NCI-H1436 treated with DMSO at 0.1 percent for 48 hours (cell line): ENCODE measurements at places on chromosomes 6 and 20.

DNA sequence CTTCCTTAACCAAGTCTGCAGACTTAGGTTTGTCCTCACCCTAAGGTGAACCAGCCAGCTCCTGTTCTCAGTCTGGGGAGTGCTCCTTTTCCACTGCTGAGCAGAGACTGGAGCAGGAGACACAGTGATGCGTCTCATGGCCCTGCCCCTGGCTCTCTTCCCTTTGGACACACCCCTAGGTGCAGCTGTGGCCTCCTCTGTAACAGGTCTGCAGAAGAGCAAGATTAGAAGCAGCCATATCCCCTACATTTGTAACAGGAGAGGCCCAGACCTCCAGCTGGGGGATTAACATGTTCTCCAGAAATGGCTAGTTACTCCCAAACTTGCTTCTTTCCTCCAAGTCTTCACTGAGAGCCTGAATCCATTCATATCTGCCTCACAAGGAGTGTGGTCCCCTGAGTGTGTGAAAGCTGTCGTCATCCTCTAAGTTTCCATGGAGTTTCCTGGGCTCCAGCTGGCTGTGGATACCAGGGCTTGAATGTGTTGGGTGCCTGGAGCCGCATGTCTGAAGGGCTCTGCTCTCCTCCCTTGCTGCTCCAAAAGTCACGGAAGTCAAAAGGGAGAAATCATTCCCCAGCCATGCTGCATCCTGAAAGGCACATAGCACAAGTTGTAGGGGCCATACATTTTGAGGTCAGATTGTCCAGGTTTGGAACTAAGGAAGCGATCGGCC is 57.7 kb downstream of the PPP1R14C start:
- no peak for DNase-seq

GRCh38 chr20:50169329-50169823 is 15.9 kb upstream of the PEDS1 start:
- DNase-seq: no peak

- DNase-seq: no peak
These were observed 27.9 kb upstream of the MAP3K4 start for GRCh38 chr6:160963651-160964050.

- no peak for DNase-seq
These were observed 45.9 kb upstream of the RALY start for GRCh38 chr20:33947709-33948295.

DNA sequence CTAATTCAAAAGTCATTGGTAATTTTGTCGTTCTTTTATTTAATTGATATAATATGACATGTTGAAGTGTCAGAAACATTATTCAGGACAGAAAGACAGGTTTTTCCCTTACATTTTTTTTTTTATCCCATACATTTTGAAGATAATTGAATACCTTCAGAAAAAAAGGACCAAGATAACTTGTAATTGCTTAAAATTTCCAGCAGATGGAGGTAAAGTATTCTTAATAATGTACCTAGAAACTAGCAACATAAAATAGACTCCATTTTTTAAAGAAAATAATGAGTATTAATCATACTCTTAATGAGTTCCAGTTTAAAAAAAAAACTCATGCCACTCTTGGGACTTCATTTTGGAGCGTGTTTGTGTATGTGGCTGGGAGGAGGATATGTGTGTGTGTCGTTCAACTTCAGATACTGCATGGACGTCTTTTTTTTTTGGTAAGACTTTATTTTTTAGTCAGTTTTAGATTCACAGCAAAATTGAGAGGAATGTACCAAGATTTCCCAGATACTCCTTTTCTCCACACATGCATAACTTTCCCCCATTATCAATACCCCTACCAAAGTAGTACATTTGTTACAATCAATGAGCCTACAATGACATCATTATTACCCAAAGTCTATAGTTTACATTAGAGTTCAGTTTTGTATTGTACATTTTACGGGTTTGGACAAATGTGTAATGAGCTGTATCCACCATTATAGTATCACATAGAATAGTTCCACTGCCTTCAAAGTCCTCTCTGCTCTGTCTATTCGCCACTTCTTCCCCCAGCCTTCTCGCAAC is 79.4 kb downstream of the ROS1 start:
- no peak for DNase-seq

DNA sequence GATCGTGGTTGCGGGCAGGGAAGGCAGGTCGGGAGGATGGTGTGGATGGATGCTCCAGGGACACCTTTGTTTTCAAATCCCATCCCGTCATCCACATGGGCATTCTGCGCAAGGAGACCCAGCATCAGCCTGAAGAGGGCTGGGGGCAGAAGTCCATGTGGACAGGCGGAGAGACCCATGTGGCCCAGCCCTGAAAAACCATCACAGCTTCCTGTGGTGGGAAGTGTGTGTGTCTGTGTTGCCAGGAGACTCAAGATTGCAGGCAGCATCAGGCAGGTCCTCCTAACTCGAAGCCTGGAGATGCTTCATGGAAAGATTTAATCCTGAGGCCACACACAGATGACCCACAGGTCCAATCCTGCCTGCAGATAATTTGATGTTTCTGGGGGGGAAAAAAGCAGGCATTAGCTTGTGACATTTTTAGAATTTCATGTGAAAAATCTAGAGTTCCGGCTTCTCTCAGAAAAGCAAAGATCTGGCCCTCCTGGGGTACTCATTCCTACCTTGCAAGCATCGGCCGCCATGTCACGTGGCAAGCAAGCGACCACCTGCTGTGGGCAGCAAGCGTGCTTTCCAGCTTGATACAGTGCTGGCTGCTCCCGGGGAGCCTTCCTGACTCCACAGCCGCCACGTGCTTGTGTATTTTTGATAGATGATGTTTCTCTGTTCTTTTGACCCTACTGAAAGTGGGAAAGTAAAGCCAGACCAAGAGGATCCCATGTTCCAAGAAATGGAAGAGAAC is 25.8 kb downstream of the BCAS4 start:
- DNase-seq: no peak

DNA sequence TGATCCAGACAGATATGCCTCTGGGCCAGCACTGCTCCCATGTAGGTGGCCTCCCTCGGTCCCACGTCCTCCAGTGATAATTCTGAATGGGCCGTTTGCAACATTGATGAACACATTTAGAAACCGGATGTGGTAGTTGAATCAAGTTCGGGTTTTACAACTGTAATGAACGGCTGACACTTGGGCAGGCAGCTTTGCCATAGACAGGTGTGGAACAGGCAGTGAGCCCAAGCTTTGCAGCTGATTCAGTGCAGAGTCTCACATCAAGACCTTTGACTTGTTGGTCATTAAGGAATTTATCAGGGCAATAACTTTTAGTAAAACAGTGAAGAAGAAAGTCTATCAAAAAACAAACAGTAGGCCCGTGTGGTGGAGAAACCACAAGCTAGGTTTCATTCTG is 466.6 kb upstream of the AGPAT4 start:
- no peak for DNase-seq
